ENCODE measurements at places on chromosomes 1 and 21.

GRCh38 chr1:67053535-67053784 lies 488 bp downstream of the SLC35D1 start:
- peak; percentile 82 for DNase-seq

DNA sequence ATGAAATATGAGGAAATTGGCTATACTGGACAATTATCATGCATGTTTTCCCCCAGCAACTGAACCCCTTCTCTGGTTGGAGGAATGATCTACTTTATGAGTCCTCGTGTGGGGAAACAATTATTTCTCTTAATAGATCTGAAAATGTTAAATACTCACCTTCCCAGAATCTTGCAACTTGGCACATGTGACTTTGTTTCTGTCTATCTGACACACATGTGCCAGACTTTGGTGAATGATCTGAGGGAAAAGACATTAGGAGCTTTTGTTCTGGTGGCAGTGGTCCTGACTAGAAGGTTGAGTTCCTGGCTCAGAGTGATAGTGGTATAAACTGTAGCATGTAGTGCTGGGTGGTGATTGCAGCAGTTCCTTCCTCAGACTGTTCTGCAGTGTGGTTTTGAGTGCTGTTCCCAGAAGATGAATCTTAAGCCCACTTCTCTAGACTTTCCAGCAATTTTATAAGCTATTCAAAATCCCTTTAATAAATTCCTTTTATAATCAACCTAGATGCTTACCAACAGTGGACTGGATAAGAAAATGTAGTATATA lies 59.3 kb upstream of the B3GALNT2 start:
- DNase-seq: no peak

DNA sequence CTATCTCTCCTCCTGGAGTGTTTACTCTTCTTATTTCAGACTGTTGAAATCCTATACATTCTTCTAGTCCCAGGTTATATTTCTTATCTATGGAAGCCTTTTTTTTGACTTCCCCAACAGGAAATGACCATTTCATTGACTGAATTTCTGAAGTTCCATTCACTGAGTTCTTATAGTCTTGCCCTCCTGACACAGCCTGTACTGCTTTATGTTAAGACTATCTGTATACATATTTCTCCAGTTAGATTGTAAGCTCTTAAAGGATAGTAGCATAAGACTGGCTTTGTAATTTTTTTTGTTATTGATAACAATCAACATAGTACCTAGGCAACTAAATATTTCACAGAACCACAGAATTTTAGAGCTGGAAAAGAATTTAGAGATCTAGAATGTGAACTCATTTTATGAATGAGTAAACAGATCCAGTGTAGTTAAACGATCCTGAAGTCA lies 14.9 kb upstream of the MACF1 start:
- no peak for DNase-seq

GRCh38 chr1:110420023-110420662 lies 12.6 kb upstream of the LAMTOR5 start:
- no peak for DNase-seq

- no peak for DNase-seq
Measured at GRCh38 chr1:66342707-66343106, 191.2 kb upstream of the SGIP1 start.

- no peak for DNase-seq
Measured at GRCh38 chr1:153598309-153599172, 14.4 kb downstream of the S100A16 start.

GRCh38 chr1:31497601-31498000 lies 78.7 kb upstream of the TINAGL1 start:
- DNase-seq: no peak

- DNase-seq: no peak
Measured at GRCh38 chr1:185258676-185259075, 58.4 kb downstream of the IVNS1ABP start.

- DNase-seq: peak; percentile 40
Measured at GRCh38 chr1:234608911-234609690, 877 bp downstream of the IRF2BP2 start.

DNA sequence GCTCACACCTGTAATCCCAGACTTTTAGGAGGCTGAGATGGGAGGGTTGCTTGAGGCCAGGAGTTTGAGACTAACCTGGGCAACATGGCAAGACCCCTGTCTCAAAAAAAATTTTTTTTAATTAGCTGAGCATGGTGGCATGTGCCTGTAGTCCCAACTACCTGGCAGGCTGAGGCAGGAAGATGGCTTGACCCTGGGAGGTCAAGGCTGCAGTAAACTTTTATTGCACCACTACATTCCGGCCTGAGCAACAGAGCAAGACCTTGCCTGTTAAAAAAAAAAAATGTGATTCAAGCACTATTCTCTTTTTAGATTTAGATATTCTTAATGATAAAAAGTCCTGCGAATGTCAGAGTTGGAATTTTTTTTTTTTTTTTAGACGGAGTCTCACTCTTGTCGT lies 102.5 kb upstream of the L1TD1 start:
- no peak for DNase-seq

DNA sequence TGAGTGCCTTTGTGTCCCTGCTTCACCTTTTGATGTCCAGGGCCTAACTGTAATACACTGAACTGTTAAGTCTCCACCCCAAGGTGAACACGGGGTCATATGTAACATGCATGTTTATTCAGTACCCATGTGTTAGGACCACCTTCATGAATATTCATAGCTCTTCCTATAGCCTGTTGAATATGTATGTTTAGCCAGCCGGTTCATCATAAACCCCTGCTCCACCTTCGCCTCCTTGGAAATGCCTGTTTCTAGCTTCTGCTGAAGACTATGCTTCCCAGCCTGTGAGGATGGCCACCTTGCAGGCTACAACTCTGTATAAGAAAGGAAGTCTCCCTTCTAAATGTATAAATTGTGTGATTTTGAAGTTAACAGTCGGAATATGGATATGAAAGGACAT lies 69.3 kb downstream of the C1orf94 start:
- no peak for DNase-seq

- no peak for DNase-seq
Measured at GRCh38 chr1:237115035-237115434, 73.1 kb downstream of the RYR2 start.

GRCh38 chr1:96388421-96389310 lies 332.9 kb upstream of the PTBP2 start:
- DNase-seq: no peak

- DNase-seq: no peak
Measured at GRCh38 chr1:84603223-84603622, 29.0 kb upstream of the CTBS start.

- DNase-seq: no peak
Measured at GRCh38 chr21:20353351-20353750, 644.9 kb upstream of the NCAM2 start.

- no peak for DNase-seq
Measured at GRCh38 chr1:7495962-7496361, 275.1 kb upstream of the VAMP3 start.

DNA sequence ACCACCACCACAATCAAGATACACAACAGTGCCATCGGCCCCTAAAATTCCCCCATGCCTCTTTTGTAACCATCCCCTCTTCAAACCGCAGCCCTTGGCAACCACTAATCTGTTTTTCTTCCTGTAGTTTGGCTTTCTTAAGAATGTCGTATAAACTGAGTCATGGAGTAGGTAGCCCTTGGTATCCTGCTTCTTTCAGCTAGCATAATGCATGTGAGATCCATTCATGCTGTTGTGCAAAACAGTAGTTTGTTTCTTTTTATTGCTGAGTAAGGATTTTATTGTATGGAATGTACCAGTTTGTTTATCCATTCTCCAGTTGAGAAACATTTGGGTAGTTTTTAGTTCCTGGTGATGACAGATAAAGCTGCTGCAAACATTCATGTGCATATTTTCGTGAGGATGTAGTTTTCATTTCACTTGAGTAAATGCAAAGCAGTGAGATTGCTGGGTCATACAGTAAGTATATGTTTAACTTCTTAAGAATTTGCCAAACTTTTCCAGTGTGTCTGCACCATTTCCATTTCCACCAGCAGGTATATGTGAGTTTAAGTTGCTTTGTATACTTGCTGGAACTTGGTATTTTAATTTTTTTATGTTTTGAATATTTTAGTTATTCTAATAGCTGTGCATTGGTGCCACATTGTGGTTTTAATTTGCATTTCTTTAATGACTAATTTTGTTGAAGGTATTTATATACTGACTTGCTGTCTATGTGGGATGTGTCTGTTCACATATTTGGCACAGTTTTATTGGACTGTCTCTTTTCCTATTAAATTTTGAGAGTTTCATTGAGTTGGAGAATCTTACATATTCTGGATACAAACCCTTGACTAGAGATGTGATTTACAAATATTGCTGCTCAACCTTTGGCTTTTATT lies 148.4 kb upstream of the MAP1LC3C start:
- DNase-seq: no peak

DNA sequence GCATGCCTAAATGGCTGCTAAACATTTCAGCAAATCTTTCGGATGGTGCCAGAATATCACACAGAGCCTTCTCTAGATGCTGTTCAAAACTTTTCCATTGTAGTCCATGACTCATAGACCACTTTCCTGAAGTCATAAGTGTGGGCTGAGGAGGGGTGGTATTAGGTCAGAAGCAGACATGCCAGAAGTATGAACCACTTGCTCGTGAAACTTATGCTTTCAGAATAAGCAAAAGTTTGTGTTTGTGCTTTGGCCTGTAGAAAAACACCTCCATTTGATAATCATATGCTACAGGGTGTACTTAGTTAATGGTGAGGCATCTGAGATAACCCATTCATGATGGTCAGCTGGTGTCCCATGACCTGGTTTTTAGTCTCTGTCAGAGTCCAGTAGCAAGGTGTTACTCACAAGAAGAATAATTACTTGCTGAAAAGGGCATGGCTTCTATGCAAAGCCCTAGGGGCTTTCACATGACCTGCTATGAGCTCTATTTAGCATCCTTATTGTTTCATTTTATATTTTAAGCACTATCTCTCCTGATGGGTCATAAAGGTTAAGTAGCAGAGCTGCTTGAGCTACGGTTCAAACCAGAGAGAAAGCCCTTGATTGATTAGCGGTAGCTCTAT lies 183.1 kb upstream of the IVNS1ABP start:
- no peak for DNase-seq

DNA sequence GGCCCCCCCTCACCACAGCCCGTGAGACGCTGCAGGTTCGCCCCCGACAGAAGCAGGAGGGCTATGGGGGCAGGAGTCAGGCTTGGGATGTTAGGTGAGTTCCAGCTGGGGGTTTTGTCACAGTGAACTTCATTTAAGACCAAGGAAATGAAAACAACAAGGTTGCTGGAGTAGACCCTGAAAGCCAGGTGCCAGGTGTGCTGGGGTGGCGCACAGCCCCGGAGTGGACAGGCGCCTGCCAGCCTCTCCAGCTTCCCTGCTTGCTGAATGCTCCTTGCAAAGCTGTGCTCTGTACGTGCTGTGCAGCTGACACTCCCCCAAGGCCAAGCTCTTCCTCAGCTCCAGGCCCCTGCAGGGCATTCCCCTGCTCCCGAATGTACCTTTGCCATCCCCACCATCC lies 102.4 kb downstream of the PGBD5 start:
- no peak for DNase-seq

DNA sequence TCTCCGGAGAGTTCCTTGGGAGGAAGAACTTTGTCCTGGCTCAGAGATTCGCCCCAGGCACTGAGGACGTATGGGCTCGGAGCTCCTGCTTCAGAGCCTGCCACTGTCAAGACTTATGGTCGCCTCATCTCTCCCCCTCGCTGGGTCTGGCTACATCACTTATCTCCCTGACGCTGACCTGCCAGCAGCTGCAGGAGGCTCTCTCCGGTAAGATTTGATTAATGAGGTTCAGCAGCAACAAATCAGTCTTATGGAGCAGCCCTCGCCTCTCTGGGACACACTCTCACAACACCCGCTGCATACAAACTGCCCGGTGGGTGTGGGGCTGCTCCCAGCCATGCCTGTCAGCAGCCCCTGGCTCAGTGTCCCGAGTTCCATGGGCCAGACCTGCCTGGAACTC lies 297.8 kb downstream of the RRAGC start:
- DNase-seq: no peak

DNA sequence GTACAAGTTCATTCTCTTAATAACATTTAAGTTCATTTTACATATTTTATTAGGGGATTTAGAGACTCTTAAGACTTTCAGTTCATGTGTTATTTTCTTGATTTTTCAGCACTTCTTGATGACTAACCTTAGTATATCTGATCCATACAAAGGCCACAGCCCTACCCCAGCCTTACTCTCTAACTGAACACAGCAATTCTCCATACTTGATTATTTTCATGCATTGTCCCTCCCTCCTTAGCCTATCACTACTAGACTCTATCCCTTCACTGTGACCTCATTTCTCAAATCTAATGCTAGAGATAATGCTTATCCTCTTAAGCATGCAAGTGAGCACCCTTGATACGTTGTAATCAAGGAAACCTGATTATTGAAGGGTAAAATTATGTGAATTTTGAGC lies 15.2 kb downstream of the PRKAA2 start:
- DNase-seq: no peak

DNA sequence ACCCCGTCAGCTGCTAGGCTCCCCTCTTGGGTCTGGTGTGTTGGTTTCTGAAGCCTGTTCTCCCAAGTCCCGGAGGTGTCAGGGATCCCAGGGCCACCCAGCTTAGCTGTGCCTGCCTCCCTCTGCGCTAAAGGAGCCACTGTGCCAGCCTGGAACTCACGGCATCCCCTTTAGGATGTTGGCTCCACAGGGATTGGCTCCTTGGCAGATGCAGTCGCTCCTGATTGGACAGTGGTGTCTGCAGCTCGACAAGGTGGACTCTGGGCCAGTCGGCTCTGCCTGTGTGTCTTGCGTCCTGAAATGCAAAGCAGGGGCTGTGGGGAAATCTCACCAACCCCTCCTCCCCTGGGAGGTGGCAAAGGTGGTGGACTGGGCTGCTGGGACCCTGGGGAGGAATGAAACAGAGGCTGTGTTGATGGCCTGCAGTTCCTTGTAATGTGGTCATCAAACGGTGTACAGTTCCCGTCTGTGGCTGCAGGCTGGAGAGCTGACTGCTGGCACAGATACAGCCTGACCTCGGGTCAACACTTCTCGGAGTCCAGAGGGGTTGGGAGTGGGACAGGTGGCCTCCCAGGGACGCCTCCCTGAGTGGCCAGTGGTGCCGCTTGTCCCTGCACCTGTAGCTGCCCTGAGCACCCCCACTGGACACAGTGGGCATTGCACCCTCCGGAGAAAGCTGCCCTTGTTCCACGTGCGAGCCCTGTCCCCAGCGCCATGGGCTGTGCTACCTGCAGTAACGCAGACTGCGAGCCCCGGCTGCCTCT lies 11.5 kb upstream of the KCNAB2 start:
- peak; percentile 76 for DNase-seq

DNA sequence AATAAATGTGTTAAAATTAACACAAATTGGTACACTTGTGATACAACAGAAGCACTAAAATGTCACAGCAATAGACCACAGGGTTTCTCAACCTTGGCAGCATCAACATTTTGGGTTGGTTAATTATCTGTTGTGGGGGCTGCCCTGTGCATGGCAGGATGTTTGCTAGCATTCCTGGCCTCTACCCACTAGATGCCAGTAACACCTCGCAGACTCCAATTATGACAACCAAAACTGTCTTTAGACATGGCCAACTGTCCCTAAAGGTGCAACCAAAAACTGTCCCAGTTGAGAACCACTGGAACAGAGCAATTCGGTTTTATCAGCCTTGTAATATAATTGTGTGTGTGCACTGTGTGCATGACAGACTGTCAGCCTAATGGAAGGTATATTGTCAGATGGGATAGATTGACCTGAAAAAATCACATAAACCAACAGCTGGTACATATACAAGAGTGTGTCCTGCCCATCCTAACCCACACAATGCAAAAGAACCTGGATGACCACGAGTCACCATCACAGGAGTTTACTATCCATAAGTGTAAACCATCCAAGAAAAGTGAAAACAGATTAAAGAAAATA lies 13.5 kb upstream of the ERG start:
- DNase-seq: no peak
